Urinary bladder (tissue), 4 donors: ENCODE measurements at places on chromosomes 2 and 18. TPM values are rescaled to one million over a fixed set of nuclear protein-coding genes. Genes with fewer than 3 reads are reported as not detected.

GRCh38 chr2:111950236-111950635, 51.8 kb downstream of the MERTK start:
- no peak for DNase-seq

- DNase-seq, result no peak
Measured at GRCh38 chr2:74532222-74532621, 2.5 kb downstream of the HTRA2 start.

GRCh38 chr2:214808981-214809750, at the start of gene BARD1:
TSS of gene BARD1 (minus strand) at chr2:214809683. CDS start at chr2:214809569, 114 bp downstream.
- DNase-seq, result peak; percentile 28

DNA sequence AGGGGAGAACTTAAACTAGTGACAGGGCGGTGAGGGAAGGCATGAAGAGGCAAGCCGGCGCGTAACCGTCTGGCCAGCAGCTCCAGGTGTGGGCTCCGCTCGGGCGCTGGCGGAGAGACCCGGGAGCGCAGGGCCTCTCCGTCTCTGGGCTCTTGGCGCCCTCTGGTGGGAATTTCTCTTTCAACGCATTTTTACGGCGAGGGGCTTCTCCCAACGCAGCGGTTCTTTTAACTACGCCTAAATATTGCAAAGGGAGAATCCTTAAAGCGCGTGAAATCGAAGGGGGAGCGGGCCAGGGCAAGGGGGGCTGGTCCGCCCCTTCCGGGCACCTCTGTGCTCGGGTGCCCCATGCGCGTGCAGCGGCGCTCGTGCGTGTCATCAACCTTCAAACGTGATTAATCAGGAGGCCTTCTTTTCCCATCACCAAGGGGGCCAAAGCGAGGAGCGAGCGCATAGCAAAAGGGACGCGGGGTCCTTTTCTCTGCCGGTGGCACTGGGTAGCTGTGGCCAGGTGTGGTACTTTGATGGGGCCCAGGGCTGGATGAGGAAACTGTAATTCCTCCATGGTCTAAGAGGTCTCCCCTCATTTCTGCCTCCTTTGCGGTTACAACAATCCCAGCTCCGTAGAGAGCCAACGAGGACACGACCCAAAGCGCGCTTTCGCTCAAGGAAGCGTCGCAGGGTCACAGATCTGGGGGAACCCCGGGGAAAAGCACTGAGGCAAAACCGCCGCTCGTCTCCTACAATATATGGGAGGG, 762 bp upstream of the GAD1 start:
- peak; percentile 43 for DNase-seq

UGT1A7 gene
- 2.5 TPM for total RNA-seq

GRCh38 chr2:239768907-239769553, 256.1 kb downstream of the NDUFA10 start:
- no peak for DNase-seq
